Cerebellum (tissue), 4 donors: ENCODE measurements at places on chromosomes 2 and 18. TPM values are rescaled to one million over a fixed set of nuclear protein-coding genes. Genes with fewer than 3 reads are reported as not detected.

Gene MBD5
- total RNA-seq, result 95.7 TPM

Gene NT5DC4
- not detected for total RNA-seq

Gene HJURP
- total RNA-seq, result 8.0 TPM

GRCh38 chr18:76405681-76406356, 89.2 kb downstream of the ZNF516 start:
- no peak for DNase-seq

- no peak for DNase-seq
These were observed 34.7 kb downstream of the RALB start for GRCh38 chr2:120287183-120288015.

- no peak for DNase-seq
These were observed 152.0 kb downstream of the CYRIA start for GRCh38 chr2:16513626-16514025.

- DNase-seq, result no peak
These were observed 707.2 kb upstream of the REG3G start for GRCh38 chr2:78318275-78318674.

- no peak for DNase-seq
These were observed 29.0 kb downstream of the SERPINB5 start for GRCh38 chr18:63505566-63506335.

DNA sequence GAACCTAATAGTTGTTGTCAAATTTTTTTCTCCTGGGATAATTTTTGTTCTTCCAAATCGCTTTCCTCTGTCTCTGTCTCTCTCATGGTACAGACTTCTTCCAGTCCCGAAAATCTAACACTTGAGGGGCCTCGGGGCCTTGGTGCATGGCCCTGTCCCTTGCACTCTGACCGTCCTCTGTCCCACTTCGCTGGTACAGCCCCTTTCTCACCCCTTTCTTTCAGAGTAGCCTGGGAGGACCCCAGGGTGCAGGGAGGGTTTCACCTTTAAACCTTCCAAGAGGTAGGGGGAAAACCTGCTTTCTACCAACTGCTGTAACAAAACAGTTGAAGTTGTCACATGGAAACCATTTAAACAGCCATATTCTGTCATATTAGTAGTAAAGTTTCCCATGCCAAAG, 22.2 kb upstream of the FAHD2A start:
- no peak for DNase-seq

DNA sequence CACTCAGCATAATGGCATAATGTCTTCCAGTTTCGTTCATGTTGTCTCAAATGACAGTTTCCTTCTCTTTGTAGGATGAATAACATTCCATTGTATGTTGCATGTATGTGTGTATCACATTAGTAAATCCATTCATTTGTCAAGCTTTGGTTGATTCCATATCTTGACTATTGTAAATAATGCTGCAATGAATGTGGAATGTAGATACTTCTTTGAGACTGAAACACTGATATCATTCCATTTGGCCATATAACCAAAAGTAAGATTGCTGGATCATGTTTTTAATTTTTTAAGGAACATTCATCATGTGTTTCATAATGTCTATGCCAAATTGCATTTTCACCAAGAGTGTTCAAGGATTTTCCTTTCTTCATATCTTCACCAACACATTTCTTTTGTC, 1711.4 kb upstream of the PIK3C3 start:
- no peak for DNase-seq

GRCh38 chr18:32257084-32257785, 67.4 kb downstream of the MEP1B start:
- no peak for DNase-seq

DNA sequence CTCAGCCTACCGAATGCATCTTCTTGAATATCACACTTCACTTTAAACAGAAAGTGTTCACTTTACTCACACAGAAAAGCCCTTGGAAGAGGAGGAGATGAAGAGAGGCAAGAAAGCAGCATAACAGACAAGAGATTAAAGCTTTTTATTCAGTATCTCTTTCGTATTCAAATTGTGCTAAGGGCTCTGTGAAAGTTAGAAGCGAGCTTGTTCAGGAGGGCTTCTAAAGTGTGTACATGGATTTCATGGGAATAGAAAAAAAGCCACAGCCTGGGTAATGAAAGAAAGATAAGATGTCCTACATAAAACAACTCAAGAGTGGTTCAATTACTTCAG, 531.9 kb downstream of the TMEM182 start:
- no peak for DNase-seq
